ENCODE measurements at places on chromosomes 5 and 9. TPM values are rescaled to one million over a fixed set of nuclear protein-coding genes. Genes with fewer than 3 reads are reported as not detected.

PPWD1 gene
- 23.2 TPM for polyA plus RNA-seq

PTGS1 gene
- not detected for polyA plus RNA-seq

TRIM7 gene
- not detected for polyA plus RNA-seq

SH3PXD2B gene
- 1.6 TPM for polyA plus RNA-seq

CSNK1A1 gene
- polyA plus RNA-seq, result 168 TPM

CORO2A gene
- polyA plus RNA-seq, result not detected

PRDM9 gene
- polyA plus RNA-seq, result not detected

SYK gene
- not detected for polyA plus RNA-seq

MUSK gene
- not detected for polyA plus RNA-seq

MSX2 gene
- 1.5 TPM for polyA plus RNA-seq

SLC45A2 gene
- not detected for polyA plus RNA-seq

MYORG gene
- polyA plus RNA-seq, result 1.7 TPM

PCA3 gene
- polyA plus RNA-seq, result 3.6 TPM

All from Purkinje cell (primary cell).